Activated T-cell treated with anti-CD3 and anti-CD28 coated beads, Interleukin-2, amount 50 U/mL, for 4 hours (primary cell): ENCODE measurements at places on chromosomes 5 and 9. TPM values are rescaled to one million over a fixed set of nuclear protein-coding genes. Genes with fewer than 3 reads are reported as not detected.

DNA sequence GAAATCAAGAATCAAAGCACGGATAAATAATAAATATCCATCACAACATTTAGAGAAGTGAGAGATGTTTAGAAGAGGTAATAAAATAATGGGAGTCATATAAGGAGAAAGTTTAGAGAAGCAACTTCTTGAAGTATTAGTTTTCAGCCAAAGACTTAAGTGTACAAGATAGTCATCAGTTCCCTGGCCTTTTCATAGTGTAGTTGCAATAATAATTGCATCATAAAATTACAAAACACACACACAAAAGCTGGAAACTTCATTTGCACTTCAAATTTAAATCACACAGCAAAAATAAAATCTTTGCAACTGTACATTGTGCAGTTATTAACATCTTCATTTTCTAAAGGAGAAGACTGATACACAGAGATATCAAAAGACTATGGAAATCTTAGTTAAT is 319.1 kb upstream of the RGMB start:
- DNase-seq: no peak

The GRXCR2 gene
- not detected for total RNA-seq

GRCh38 chr5:43007911-43008362 is 32.2 kb downstream of the ANXA2R start:
- peak; percentile 70 for DNase-seq

DNA sequence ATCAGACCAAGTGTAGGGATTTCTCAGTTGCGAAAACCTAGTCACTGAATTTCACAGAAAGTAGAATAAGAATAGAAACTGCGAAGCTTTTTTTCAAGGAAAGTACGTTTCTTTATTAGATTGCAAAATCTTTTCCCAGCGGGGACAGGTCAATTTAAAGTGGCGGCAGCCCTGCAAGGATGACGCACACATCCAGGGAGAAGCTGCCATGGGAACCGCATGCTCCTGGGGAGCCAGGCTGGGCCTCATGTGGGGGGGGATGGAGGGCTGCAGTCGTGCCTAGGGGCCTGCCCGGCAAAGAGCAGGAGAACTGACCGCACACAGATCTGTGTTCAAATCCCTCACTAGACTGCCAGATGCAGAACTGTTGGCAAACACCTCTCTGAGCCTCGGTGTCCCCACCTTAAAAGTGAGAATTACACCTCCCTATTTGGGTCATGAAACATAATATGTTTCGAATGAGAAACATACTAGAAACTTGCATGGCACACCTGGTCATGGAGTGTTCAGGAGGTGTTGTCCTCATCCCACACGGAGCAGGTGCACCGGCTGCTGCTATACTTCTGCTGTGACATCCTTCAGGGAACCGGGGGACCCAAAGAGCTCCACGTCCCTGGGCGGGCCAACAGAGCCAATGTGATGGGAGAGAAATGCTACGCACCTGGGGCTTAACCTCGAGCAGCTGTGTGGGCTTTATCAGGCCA is 127.8 kb upstream of the PHYKPL start:
- no peak for DNase-seq

- no peak for DNase-seq
Measured at GRCh38 chr9:114229295-114229694, 74.0 kb downstream of the COL27A1 start.

GRCh38 chr5:91378752-91379211 is 4.3 kb downstream of the ARRDC3 start:
- no peak for DNase-seq

The TRIM7 gene
- 0.99 TPM for total RNA-seq

The MEGF10 gene
- not detected for total RNA-seq

DNA sequence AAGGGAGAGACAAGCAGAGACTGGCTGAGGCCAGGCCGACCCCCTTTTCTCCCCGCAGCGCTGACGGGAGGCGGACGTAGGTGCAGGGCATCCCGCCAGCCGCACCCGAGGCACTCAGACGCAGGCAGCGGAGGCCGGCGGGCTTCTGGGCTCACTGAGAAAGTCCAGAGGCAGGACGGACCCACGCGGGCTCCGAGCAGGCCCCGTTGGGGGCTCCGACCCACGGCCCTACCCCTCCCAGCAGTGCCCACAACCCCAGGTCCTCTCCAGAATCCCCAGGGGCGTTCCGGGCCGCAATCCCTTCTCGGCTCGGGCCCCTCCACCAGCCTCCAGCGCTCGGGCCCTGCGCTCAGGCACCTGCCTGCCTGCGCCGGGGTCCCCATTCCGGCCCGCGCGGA is 543 bp downstream of the MTMR12 start:
- peak; percentile 29 for DNase-seq

The LECT2 gene
- total RNA-seq: not detected

The LCN2 gene
- total RNA-seq: not detected

The SPATA24 gene
- total RNA-seq: 2.6 TPM

The CDK9 gene
- total RNA-seq: 82.5 TPM

DNA sequence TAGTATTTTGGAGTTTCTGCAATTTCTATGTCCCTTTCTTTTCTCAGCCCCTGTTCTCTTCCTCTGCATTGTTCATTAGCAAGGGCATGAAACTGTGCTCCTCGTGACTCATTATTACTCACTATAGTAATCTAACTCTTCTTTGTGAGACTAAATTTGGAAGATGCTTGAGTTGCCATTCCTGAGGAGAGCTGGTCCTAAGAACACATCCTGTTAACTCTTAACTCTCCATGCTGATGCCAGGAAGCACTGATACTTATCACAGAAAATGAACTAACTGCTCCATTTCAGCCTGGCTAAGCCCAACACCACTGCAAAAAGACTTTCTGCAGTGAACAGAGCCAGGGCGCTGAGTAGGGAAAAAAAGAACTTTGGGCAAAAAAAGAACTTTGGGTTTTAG is 10.6 kb upstream of the CSNK1A1 start:
- no peak for DNase-seq

DNA sequence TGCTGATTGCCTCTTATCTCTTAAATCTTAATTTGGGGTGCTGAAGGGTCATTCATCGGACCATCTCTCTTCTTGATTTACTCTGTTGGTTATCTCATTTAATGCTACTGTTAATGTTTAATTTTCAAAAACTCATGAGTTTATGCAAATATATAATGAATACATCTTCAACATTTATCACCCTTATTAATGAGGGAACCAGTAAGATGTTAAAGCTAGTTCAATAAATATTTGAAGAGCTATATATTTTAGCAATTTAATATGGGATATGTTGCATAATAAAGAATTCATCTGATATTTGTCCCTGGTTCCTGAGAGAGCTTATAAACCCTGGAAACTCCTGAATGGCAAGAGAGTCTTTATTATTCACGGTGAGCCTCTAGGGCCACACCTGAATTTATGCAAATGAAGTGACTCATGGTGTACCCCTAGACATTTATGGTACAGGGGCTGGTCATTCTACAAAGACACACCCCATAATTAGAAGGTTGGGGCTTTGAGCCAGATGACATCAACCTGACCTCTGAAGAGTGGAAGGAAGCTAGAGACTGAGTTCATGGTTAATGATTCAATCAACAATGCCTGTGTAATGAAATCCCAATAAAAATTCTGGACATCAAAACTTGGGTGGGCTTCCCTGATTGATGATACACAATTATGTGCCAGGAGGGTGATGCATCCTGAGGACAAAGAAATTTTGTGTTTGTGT is 339.5 kb upstream of the ZNF608 start:
- no peak for DNase-seq

GRCh38 chr5:93708442-93708841 is 33.0 kb downstream of the POU5F2 start:
- no peak for DNase-seq

DNA sequence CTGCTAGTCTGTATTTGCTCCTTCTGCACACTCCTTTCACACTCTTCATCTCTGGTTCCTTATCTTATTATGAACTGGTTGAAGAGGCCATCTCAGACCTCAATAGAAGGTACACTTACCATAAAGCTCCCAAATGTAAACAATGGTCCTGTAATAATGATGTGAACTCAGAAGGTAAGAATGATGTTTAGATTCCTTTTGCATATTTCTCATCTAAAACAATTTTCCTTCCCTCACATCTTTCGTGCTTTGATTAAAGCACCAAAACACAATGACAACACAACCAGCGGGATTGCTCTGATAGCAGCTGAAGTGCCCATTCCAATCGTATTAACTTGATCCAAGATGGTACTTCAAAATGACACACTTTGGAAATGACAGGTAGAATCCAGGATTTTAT is 34.3 kb downstream of the NFIB start:
- no peak for DNase-seq

GRCh38 chr9:100595391-100596199 is 17.7 kb downstream of the CAVIN4 start:
- no peak for DNase-seq

DNA sequence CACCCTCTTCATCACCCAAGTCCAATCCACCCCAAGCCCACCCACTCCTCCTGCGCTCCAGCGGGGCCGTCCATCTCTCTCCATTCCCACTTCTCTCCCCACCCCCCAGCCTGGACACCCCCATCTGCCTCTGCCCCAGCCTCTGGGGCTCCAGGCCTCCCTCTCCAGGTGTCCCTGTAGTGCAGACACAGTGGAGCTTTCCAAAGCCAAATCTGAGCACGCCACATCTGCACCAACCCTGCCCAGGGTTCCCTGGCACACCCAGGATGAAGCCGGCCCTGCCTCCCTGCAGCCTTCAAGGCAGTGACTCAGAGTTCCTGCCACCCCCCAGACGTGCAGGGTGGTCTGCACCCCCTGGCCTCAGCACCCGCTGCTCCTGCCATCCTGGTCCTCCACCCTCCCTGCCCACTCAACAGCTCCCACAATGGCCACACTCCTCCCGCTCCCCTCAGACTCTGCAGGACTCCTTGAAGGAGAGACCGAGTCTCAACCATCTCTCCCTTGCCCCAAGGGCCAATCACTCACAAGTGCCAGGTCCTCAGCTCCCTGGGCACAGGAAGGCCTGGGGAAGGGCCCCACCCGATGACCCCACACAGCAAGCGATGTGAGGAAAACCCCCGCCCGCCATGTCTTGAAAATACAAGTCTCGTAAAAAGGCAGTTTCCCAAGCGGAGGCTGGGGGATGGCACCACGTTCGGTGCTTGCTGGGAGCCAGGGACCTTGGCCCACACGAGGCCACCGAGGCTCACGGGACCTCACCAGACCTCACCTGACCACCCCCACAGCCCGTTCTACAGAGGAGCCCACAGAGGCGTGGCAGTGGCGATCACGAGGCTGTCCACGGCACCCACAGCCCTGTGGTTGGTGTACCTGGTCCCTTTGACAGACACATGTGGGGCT is 22.2 kb downstream of the VAV2 start:
- no peak for DNase-seq

The GPR150 gene
- total RNA-seq: 0.53 TPM

- DNase-seq: no peak
Measured at GRCh38 chr9:122402403-122402871, 31.6 kb downstream of the PTGS1 start.

DNA sequence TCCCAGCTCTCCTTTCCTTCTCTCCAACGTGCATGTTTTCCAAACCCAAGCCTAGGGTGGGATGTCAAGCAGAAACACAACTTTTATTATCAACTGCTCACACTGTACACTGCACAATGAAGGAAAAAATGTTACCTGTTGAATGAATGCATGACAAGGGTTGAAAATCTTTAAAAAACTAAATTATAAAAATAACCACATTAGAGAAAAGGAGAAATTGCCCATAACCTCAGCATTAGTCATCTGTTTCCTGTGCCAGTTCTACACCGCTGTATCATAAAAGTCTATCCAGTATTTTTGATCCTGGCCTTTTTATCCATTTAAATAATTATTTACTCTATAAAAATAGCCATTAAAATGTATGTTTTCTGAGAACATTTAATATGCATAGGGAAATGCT is 101.1 kb downstream of the APBA1 start:
- no peak for DNase-seq

DNA sequence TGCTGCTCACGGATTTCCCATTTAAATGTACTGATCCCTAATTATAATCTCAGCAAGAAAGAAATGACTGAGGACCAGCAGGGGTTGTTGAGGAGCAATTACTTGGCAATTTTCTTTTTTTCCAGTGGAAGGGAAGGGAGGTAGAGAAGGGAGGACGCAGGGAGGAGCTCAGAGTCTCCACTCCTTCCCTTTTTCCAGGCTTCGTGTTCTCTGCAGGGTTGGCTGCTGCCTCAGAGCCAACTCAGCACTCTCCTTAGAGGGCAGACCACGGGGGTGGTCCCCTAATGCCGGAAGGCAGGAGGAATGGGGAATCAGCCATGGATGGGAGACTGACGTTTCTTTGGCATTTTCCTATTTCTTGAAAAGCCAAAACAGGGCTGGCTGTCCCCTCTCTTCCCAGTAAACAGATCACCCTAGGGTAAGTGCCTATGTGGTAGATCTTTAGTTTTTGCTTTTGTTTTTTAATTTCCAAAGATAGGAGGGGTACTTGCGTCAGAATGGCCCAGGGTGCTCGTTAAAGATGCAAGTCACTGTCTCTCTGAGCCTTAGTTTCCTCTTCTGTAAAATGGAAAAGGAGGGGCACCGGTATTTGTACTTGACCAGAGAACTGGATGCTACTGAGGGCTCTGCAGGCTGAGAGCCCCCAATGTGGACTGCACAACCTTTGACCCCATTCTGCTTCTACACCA is 39.6 kb upstream of the LCP2 start:
- DNase-seq: no peak

DNA sequence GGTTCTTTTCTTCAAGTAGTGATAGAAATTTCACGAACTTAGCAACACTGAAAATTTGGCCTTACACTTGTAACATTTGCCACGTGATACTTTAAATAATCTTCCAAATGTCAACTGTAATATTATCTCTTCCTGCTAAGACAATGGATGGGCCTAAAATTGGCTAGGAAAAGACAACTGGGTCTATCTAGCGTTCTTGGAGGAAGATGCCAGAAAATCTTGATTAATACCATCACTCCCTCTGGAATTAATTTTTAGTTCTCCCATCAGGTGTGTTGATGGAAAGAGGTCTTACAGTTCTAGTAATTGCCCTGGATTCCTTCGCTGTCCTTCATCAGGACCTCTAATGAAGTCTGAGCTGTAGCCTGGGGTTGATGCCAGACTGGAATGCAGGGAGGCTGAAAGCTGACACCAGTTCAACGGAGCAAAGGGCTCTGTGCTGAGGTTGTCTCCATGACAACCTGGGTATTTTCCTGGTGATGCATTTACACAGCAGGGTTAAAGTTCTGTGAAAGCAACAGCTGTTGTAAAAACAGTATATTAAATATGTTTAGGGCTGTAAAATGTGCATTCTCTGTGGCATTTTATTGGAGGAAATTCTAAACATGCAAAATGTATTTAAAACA is 92.3 kb downstream of the GAS1 start:
- no peak for DNase-seq

- no peak for DNase-seq
Measured at GRCh38 chr9:124045076-124045829, 33.7 kb downstream of the LHX2 start.

The PRUNE2 gene
- 0.08 TPM for total RNA-seq

- DNase-seq: no peak
Measured at GRCh38 chr5:66080664-66081063, 63.4 kb upstream of the SREK1 start.

DNA sequence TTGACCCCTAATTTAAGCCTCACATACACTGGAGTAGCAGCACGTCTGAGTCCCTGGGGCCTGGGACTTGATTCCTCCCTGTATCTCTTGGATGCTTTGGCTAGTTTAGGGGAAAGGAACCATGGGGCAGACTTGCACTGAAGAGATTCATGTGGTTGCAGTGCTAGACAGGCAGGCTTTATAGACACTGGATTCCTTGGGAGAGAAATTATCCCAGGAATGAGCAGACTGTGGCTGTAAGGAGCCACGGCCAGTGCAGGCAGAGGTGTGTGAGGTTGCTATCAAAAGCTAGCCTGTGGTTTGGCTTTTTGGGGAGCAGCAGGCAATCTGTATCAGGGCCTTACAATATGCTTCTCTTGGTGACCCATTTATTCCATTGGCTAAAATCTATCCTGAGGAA is 20.5 kb upstream of the PITX1 start:
- no peak for DNase-seq

- peak; percentile 37 for DNase-seq
Measured at GRCh38 chr9:137611623-137612609, 6.4 kb downstream of the ARRDC1 start.
